Stimulated activated CD4-positive, alpha-beta T cell treated with anti-CD3 and anti-CD28 coated beads, Interleukin-1b, Interleukin-23, amount 100 ng/mL, for 1 hour (primary cell): ENCODE measurements at places on chromosomes 2 and 18.

- no peak for DNase-seq
Observed at GRCh38 chr2:42931146-42931817, 138.9 kb upstream of the HAAO start.

- DNase-seq = no peak
Observed at GRCh38 chr2:65345631-65346030, 86.8 kb downstream of the SPRED2 start.

- DNase-seq = no peak
Observed at GRCh38 chr18:31723990-31724711, 36.5 kb downstream of the SLC25A52 start.

- DNase-seq = no peak
Observed at GRCh38 chr2:23445450-23445868, 60.5 kb downstream of the KLHL29 start.

- no peak for DNase-seq
Observed at GRCh38 chr18:48825101-48825745, 125.5 kb downstream of the SMAD7 start.

- DNase-seq = no peak
Observed at GRCh38 chr2:189530965-189531637, 49.5 kb downstream of the SLC40A1 start.

GRCh38 chr2:236507393-236508085, 62.1 kb upstream of the ACKR3 start:
- DNase-seq = peak; percentile 23

- no peak for DNase-seq
Observed at GRCh38 chr2:111182740-111183139, 62.0 kb downstream of the BCL2L11 start.

DNA sequence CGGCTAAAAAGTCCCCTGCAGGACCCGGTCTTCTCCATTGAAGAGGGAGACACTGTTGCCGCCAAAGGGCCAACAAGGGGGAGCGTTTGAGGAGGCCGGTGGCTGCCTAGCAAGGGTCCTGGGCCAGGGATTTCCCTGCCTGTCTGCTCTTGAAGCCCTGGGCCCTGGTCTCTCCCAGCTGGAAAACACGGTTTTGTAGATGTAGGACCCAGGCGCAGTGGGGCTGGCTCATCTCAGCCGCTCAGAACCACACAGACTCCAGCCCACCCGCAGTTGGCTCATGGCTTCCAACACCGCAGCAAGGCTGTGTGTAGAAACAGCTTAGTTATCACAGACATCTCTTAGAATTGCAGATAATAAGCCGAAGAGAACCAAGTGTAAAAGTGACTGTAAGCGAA, 57.1 kb upstream of the TWIST2 start:
- DNase-seq = no peak

DNA sequence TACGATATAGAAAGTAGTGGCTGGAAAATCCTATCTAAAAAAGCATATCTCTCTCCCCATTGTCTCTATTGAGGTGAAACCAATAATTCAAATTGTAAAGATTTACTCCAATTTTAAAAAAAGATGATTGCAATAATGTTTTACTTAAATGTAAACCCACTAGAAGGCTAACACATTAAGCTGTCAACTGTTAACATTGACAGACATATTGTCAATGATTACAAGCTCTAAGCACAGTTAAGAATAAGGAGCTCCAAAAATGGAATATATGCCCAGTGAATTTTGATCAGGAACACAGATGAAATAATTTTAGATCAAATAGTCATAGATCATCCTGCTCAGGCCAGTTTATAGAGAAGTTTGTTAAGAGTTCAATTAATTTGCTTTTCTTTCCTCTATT, 123.6 kb upstream of the NETO1 start:
- DNase-seq = no peak

DNA sequence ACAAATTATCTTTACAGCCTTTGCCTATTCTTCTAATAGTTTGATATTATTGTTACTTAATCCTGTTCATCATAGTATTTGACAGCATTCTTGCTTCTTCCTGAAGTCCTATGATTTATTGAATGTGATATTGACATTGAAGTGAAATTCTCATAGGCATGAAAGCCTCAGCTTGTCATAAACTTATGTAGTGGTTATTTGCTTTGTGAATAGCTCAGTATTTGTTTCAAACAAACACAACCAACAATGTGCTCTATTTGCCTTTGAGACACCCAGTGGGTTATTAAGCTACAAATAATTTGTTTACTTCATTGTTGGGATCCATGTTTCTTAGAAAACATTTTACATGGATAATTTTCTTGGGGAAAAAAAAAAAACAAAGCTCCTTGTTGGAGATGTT, 57.2 kb downstream of the TTC39C start:
- no peak for DNase-seq

GRCh38 chr2:36587101-36587500, 10.9 kb downstream of the FEZ2 start:
- DNase-seq = no peak

GRCh38 chr2:75068546-75068945, 110.1 kb downstream of the POLE4 start:
- no peak for DNase-seq

DNA sequence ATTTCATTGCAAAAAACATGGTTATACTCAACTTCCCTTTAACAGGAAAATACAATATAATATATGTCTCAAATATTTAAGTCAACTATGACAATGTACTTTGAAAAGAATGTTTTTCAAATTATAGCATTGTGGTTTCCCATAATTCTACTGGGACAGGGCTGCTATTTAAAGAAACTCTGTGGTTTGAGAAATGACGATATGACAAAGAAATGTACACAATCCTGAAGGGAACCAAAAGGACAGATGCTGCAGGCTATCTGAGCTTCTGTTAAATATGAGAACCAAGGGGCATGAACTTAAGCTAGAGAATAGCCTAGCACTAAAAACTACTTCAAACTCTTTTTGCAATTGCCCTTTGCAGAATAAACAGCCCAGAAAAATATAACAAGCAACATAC, 415.9 kb downstream of the GRB14 start:
- DNase-seq = no peak

DNA sequence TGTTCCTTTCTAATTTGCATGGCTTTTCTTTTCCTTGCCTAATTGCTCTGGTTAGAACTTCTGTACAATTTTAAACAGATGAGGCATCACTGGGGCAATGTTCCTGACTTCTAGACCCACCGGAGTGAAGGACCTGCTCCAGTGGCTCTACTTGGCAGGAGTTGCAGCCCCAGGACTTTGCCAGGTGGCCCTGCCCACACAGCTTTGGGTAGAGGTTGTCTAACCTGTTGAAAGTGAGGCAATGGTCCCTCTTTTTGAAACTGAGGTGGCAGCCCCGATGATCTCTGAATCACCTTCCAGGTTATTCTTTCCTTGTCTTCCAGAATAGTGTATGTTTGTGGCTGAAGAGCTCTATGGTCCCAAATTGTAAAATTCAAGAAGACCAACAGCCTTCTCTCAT, 29.9 kb upstream of the ZNF512 start:
- DNase-seq = no peak

GRCh38 chr2:240306185-240306584, 129.3 kb upstream of the GPC1 start:
- no peak for DNase-seq

- no peak for DNase-seq
Observed at GRCh38 chr18:63677500-63678225, 16.0 kb upstream of the SERPINB3 start.

DNA sequence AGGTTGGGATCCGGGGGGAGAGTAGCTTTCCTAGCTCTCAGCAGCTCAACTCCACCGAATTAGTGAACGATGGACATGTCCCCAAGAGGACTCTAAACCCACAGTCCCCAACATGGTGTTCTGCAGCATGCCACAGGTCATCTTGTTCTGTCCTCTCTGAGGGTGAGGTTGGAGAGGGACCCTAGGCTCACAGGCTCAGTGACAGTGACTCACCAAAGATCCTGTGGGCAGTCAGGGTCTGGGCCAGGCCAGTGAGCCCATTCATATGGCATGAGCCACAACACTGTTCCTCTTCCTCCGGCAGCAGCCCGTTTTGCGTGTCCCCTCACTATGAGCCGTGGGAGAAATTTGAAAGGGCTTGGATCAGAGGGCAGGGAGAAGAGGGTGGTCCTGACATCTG, 2.8 kb upstream of the SLC20A1 start:
- DNase-seq = no peak

DNA sequence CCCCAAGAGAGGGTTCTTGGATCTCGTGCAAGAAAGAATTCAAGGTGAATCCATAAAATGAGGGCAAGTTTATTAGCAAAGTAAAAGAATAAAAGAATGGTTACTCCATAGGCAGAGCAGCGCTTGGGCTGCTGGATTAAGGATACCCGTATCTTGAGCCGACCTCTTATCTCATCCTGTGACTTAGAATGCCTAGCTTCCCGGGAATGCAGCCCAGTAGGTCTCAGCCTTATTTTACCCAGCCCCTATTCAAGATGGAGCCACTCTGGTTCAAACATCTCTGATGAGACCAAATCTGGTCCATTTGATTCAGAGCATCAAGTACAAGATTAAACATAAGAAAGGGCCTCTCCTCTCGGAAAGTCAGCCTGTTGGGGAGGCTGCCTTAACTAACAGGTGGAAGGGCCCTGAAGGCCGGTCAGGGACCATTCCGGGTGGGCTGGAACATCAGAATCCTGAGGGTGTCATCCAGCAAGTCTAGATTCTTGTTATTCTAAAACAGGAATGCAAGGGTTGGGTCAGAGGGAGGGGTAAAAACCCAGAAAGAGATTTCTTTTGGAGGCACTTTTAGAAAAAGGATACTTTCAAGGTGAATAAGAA, 5.8 kb downstream of the PSD4 start:
- no peak for DNase-seq
